ENCODE measurements at places on chromosomes 5 and 9. TPM values are rescaled to one million over a fixed set of nuclear protein-coding genes. Genes with fewer than 3 reads are reported as not detected.

CSF1R gene
- total RNA-seq, result 0.16 TPM

SAXO1 gene
- total RNA-seq, result under 0.01 TPM

IFNB1 gene
- total RNA-seq, result not detected

G3BP1 gene
- 214 TPM for total RNA-seq

ACOT12 gene
- not detected for total RNA-seq

FOXD4L3 gene
- total RNA-seq, result not detected

WHRN gene
- 2.2 TPM for total RNA-seq

RASGEF1C gene
- not detected for total RNA-seq

FGF18 gene
- 0.12 TPM for total RNA-seq

RGS7BP gene
- not detected for total RNA-seq

KCNV2 gene
- total RNA-seq, result not detected

OR13C4 gene
- total RNA-seq, result not detected

STING1 gene
- total RNA-seq, result 64.1 TPM

CMYA5 gene
- 2.4 TPM for total RNA-seq

NUTM2F gene
- not detected for total RNA-seq

MYOZ3 gene
- total RNA-seq, result 1.5 TPM

CDKN2B gene
- 22.1 TPM for total RNA-seq
